Activated T-helper 1 cell treated with Interleukin-2 at 50 U/mL for 16 hours (primary cell): ENCODE measurements at places on chromosomes 4 and X.

DNA sequence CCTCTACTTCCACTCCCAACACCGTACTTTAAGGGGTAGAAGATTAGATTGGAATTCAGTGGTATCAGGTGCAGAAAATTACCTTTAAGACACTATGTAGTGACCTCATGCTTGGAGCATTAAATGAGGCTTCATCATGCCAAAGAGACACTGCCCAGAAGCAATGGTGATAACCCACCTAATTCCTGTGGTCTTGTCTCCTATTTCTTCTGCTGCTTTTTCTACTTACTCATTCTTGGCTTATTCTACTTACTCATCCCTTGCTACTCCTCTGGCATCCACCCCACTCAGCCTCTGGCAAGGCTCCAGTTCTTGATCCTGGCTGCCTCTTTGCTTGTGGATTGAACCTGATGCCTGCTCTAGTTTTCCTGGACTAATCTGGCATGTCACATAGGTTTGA, 62.3 kb upstream of the ADAMTS3 start:
- DNase-seq, result no peak

DNA sequence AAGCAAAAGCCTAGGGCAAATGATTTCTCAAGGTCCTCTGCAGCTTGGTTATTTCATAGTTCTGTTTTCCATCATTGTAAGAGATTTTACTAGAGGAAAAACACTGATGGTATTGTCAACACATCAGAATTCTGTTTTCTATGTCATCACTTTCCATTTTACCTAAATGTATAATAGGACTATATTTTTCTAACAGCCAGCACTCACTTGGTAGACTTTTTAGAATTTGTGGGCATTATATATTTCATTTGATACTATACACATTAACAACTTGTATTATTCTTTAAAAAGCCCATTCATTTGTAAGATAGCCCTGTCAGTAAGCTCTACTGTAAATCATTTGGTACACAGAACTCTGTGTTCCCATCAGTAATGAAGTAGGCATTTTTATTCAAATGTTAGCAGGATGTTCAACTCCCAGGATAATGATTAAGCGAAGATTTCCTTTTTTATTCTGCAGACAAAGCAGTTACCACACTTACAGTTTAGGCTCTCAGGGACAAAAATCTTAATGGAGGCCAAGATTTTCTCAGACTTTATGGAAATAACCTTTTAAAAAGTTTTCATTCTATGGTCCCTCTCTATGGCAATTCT, 143.6 kb upstream of the TEX13C start:
- DNase-seq, result no peak

DNA sequence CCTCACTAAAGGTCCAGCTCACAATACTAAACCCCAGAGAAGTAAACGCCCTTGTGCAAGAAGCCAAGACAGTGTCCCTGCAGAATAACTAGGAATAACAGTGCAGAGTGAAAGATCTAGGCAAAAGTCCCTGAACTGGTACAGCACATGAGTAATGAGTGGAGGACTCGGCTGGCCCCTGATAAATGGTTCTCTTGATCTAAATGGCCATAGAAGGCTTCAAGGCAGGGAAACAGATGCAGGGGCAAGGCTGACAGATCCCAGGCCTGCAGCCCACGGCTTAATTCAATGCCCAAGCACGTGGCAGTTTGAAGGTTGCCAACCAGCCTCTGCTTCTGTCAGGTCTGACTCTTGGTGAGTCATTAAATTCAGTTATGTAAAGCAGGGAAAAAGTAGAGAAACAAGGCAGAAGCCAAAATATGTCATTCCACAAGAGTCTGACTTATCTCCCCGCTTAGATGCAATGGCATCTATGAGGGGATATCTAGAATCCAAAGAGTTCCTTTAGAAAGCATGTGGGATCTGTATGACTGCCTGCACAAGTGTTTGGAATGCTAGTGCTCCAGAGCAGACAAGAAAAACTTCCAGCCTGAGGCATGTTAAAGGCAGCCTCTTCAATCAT, 121.3 kb downstream of the PRDM5 start:
- no peak for DNase-seq

- no peak for DNase-seq
Observed at GRCh38 chr4:29558789-29559188, 1161.4 kb upstream of the PCDH7 start.

DNA sequence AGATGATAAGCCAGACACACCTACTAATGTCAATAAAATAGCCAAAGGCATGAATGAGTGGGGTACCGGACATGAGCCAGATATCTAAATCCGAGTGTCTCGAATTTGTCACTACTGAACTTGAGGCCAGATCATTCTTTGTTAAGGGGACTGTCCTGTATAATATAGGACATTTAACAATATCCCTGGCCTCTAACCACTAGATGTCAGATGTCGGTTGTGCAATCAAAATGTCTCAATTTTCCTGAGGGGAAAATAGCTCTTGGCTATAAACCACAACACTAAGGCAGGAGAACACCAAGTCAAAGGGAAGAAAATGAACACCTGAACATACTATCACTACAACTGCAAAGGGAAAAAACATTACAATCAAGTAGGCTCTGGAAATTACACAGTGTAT, 154.5 kb downstream of the GPM6A start:
- no peak for DNase-seq

GRCh38 chr4:17092736-17093437, 194.4 kb upstream of the LDB2 start:
- no peak for DNase-seq
